Stimulated activated CD8-positive, alpha-beta memory T cell treated with anti-CD3 and anti-CD28 coated beads, Interleukin-12 subunit alpha, Interleukin-12 subunit beta, amount 100 ng/mL, for 1 hour (primary cell): ENCODE measurements at places on chromosomes 6 and 20.
A peak's percentile ranks its signal among the peaks of the same experiment; 100 is the strongest.

DNA sequence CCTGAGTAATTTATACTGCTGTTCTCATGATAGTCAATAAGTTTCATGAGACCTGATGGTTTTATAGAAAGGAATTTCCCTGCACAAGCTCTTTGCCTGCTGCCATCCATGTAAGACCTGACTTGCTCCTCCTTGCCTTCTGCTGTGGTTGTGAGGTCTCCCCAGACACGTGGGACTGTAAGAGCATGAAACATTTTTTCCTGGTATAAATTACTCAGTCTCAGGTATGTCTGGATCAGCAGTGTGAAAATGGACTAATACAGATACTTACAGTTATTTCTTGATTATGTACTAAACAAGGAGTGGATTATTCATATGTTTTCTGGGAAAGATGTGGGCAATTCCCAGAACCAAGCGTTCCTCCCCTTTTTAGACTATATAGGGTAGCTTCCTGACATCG lies 1.9 kb upstream of the TRIM38 start:
- no peak for DNase-seq

- no peak for DNase-seq
Measured at GRCh38 chr6:139832493-139833305, 458.3 kb upstream of the CITED2 start.

DNA sequence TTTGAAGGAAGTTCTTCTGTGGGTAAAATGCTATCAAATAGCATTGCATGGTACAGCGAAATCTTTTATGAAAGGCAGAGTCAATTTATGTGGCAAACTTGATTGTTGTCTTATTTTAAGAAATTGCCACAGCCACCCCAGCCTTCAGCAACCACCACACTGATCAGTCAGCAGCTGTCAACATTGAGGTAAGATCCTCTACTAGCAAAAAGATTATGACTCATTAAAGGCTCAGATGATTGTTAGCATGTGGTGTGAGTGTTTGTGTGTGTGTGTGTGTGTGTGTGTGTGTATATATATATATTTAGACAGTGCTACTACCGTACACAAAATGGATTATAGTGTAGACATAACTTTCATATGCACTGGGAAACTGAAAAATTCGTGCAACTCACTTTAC lies 27.8 kb downstream of the LRRN4 start:
- no peak for DNase-seq

GRCh38 chr6:97081010-97081590 lies 156.6 kb downstream of the KLHL32 start:
- DNase-seq: no peak

DNA sequence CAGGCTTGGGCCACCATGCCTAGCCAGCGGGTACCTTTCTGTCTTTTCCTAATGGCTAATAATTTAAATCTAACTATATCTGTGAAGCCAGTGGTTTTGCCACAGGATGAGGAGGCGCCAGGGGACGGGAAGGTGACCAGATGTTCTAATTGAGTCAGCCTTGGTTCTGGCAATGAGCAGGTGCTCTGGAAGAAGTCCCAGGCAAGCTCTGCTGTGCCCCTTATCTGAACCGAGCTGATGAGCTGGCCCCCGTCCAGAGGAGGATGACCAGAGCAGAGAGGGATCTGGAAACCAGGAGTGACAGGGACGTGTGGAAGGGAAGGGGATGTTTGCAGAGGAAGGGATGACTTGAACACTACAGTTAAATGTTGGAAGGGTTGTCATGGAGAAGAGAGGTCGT lies 46.7 kb downstream of the SLC35D3 start:
- DNase-seq: no peak

DNA sequence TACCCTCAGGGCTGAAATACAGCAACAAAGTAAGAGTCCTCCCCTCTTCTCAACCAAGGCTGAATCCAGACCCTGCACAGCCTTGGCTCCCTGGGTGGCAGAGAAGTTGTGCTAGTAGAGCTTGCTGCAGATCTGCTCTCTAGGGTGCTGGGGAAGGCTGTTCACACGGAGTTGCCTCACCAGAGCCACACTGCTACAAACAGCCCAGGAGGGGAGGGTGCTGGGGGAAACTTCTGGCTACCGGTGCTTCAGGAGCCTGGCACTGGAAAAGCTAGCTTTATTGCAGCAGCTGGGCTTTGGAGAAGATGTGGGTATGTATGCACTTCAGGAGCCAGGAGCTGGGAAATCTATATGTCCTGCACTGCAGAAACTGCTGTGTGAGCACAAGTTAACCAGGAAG lies 37.6 kb upstream of the SUPT3H start:
- no peak for DNase-seq

DNA sequence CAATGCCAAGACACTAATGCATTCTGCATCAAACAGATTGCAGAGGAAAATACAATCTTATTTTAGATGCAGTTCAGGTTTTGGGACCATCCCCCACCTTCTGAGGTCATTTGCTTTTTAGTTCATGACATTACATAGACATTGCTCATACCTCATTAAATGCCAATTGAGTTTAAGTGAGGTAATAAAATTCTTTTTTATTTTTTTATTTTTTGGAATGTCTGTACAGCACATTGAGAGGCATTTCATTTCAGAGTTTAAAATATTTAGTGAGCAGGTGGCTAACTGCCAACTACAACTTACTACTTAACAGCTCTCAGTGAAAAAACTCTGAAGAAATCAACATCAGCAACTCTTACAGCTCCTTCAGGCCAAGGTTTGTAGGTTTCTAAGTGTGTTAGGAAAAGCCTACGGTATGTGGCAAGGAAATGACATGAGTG lies 482.2 kb upstream of the RNF217 start:
- DNase-seq: no peak

- no peak for DNase-seq
Measured at GRCh38 chr6:109322825-109323224, 59.4 kb downstream of the CD164 start.

DNA sequence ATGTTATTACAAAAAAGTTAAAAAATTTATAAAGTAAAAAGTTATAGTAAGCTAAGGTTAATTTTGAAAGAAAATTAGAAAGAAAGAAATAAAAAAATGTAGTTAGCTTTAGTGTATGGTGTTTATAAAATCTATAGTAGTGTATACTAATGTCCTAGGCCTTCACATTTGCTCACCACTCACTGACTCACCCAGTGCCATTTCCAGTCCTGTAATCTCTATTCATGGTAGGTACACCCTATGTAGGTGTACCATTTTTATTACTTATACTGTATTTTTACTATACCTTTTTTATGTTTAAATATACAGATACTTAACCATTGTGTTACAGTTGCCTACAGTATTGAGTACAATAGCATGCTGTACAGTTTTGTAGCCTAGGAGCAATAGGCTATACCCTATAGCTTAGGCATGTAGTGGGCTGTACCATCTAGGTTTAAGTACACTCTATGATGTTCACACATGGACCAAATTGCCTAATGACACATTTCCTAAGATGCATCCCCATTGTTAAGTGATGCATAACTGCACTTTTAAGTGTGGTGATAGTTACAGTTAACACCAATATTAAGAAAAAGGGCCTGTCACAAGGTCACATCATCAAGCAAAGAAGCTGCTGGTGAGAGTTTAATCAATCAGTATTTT lies 8.0 kb downstream of the CD2AP start:
- no peak for DNase-seq

DNA sequence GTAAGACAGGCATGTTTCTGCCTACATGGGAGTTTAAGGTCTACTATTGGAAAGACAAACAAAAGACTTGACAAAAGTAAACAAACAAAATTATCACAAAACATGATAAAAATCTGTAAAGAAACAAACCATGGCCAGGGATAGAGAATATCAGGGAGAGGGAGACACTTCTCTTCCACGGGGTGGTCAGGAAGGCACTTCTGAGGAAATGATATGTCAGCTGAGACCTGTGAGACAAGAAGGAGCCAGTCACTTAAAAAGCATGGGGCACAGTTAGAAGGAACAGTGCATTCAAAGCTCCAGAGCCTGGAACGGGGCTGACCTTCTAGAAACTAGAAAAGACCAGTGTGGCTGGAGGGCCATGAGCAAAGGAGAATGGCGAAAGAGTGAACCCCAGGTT lies 35.1 kb upstream of the SLC16A10 start:
- DNase-seq: no peak

DNA sequence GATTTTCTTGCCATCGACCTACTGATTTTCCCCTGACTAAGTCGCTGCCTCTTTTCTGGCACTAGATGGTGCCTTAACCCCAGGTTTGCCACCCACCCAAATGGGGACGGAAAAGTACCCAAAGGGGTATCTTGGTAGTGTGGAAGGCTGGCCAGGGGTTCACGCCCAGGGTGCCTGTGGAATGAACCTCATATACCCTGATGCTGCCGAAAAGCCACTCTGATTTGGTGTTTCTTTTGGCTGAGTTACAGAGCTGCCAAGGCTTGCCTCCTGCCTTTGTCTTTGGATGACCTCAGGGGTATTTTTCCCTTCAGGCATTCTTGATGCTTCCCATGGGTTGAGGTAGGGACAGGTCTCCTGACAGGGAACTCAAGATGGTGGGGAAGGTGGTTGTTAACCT lies 78.1 kb downstream of the MAP3K7 start:
- DNase-seq: no peak

DNA sequence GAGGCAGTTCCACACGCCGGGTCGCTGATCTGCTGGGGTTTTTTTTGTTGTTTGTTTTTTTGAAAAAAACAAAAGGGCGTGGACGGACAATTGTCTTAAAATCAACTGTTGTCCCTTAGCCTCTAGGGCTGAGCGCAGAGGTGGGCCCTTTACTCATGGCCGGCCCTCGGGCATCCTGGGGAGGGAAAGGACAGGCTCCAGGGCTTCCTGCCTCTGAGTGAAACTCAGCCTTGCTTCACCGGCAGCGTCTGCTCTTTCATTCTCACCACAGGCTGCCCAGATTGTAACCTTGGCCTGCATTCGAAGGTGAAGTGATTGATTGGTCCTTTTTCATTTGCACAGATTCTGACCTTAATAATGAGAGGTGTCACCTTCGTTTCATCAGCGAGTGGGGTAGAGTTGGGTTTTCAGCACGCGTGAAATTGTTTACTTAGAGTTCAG lies 797 bp downstream of the SMIM13 start:
- DNase-seq: peak; percentile 13

GRCh38 chr20:44649976-44650375 lies 1.5 kb downstream of the ADA start:
- DNase-seq: no peak

- DNase-seq: no peak
Measured at GRCh38 chr6:69294407-69294806, 502.4 kb downstream of the LMBRD1 start.

DNA sequence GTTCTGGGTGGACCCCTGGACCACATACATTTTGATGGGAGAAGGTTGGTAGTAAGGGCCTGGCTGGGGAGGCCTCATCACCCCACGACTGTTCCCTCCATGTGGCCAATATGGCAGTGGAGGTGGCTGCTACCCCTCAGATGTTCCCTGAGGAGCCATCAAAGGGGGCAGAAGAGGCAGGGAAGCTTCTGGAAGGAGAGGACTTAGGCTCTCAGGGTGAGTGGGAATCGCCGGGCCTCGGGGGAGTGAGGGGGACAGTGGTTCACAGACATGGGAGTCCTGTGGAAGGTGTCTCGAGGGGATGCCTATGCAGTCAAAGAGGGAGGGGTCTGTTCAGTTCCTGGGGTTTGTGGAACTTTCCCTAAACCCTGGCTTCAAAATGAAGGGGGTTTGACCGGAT lies 32.9 kb upstream of the FRMD1 start:
- no peak for DNase-seq

- no peak for DNase-seq
Measured at GRCh38 chr6:34859951-34860350, 27.9 kb downstream of the TAF11 start.

DNA sequence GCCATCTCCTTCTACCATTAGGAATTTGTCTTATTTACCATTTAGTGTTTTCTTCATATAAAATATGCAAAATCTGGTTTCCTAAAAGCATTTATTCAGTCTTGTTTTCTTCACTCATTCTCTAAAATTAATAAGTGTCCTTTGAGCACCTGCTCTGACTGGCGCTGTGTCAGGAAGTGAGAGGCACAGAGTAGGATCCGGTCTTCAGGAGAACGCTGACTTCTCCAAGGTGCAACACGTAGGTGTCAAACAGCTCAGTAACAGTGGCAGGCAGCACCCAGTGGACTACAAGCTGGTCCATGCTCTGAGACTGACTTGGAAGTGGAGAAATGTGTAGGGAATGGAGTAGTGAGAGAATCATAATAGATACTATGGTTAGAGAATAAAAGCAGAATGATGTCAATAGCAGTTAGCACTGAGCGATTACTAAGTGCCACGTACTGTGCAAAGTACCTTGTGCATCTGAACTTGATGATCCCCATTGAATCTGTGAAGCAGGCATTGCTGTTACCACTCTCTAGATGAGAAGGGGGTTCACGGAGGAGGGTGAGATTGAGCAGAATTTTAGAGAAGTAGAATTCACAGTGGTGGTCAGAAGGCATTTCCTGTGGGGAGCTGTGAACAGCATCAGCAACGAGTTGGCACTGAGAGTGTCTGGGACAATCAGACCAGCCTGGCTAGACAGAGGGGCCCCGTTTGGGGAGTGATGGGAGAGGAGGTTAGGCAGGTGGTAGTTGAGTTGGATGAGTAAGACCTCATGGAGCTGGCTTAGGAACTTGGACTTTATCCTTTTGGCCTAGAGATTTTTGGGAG lies 569.8 kb downstream of the QKI start:
- no peak for DNase-seq

GRCh38 chr6:79467716-79468115 lies 69.5 kb downstream of the LCA5 start:
- no peak for DNase-seq

DNA sequence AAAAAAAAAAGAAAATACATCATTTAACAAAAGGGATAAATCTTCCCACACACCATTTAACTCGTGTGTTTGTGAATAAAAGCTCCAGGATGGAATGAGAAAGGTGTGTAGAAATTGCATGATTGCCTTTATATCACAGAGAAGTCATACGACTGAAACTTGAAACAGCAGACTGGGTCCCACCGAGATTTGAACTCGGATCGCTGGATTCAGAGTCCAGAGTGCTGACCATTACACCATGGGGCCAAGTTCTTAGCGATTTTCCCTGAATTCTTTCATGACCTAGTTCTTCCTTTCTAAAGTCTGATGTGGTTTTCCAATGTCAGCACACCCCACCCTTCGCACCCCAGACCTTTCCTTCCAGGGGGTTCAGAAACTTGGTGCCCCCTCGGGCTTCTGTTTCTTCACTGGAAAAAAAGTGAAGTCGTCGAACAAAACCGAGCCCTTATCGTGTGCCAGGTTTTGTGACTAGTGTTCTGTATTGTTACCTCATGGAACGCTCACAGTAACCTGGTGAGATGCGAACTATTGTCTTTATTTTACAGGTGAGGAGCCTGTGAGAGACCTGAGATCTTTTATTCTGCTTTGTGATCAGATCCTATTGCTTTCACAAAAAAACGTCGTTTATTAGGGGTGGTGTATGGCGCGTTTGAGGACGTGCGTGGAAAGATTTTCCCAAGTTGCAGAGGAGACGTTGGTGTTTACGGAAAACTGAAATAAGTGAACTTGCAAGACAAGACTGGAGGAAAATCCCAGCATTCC lies 120.8 kb downstream of the OR2B2 start:
- DNase-seq: no peak
